ENCODE measurements at places on chromosomes 2 and 18.

DNA sequence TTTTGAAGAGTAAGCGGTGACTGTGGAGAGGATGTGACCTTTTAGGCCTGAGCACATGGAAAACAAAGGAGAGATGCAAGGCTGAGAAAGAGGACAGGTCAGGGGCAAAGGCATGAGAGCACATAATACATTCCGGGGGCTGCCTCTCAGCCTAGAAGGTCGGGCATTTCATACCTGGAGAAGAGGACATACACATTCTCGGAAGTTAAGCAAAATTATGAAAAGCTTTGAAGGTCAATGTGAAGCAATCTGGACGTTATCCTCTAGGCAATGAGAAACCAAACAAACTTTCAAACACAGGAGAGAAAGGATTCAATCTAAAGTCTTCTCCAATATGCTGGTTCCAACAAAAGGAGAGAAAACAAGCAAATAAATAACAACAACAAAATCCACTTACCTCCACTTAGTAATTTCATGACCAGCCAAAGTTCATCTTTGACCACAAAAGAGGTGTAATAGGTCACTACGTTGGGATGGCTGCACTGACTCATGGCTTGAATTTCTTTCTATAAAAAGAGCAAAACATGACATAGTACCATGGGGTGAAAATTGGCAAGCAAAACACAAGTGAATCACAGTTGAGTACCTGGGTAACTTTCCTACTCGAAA is 80.4 kb downstream of the STK39 start:
- no peak for DNase-seq

DNA sequence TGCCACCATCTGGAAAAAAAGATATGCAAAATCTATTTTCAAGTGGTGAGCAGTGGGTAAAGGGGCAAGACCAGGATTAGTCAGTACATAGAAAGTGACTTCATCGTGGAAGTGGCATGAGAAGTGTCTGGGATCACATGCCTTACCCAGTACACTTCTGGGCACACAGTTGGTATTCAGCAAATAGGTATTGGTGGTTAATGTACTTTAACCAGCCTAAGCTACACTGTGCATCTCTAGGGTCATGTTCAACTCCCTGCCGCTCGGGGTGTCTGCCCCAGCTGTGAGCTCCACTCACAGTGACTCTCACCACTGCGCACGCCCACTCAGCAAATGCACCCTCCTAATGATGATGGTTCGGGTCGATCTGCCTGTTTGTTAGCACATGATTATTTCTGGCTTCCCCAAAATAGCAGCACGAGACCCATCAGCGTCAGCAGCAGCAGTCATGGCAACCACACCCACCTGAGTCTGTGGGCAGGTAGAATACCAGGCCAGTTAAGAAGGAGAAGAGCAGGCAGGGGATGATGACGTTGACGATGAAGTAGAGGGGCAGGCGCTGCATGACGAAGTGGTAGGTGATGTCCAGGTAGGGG is 11.1 kb downstream of the CHRNA1 start:
- DNase-seq = no peak

GRCh38 chr18:77073336-77074093 is 59.1 kb downstream of the MBP start:
- no peak for DNase-seq

GRCh38 chr2:189298481-189298880 is 118.9 kb upstream of the COL5A2 start:
- no peak for DNase-seq

DNA sequence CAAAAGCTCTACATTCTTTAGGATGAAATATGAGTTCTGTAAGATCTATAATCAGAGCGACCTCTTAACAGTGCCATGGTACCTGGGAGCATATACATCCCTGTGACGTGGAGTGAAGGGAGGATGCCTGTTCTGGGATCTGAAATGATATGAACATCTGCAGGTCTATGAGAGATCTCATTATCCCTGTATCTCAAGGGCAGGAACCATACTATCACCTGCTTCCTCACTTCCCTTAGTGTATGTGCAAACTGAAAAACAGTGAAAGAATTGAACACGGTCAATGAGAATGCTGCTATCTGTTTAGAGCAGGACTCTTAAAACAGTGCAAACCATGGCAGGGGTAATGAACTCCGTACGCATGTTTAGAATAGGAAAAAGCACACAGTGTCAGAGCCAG is 364.0 kb downstream of the LPIN1 start:
- DNase-seq = no peak

DNA sequence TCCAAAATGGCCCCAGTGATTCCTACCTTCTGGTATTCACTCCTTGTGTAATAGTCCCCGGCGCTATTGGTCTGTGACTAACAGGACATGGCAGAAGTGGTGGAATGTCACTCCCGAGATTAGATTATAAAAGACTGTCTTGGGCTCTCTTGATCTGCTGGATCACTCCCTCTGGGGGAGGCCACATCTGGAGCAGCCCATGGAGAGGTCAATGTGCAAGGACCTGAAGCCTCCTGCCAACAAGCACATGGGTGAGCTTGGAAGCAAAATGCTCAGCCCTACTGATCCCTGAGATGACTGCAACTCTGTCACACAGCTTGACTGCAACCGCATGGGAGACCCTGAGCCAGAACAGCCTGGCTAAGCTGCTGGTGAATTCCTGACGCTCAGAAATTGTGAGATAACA is 94.3 kb upstream of the GLI2 start:
- no peak for DNase-seq

GRCh38 chr2:222288590-222289277 is 10.1 kb downstream of the PAX3 start:
- no peak for DNase-seq

- no peak for DNase-seq
Observed at GRCh38 chr2:155350783-155351580, 652.5 kb downstream of the KCNJ3 start.

GRCh38 chr18:74840492-74841167 is 243.0 kb downstream of the ZNF407 start:
- DNase-seq = no peak

GRCh38 chr2:28681158-28681571 is 70.5 kb upstream of the PPP1CB start:
- no peak for DNase-seq

- DNase-seq = no peak
Observed at GRCh38 chr2:135676031-135676430, 65.6 kb upstream of the UBXN4 start.

GRCh38 chr2:145751629-145752028 is 1231.7 kb upstream of the ZEB2 start:
- DNase-seq = no peak

- no peak for DNase-seq
Observed at GRCh38 chr18:6764382-6764781, 34.9 kb downstream of the ARHGAP28 start.

- DNase-seq = no peak
Observed at GRCh38 chr18:46676182-46676835, 19.3 kb upstream of the LOXHD1 start.

DNA sequence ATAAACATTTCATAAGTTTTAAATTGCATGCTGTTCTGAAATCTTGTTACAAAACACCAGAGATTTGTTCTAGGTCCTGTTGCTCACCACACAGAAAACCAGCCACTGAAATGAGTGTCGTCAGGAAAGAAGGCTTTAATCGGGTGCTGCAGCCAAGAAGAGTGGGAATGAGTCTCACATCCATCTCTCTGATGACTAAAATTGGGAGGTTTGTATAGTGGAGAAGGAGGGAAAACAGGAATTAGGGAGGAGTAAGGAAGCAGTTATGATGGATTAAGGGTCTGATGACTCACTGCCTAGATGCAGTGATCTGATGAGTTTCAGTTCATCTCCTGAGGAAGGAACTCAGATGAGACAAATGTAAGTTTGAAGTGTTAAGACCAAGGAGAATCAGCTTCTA is 42.1 kb upstream of the GPR39 start:
- no peak for DNase-seq

GRCh38 chr18:26003356-26003755 is 87.1 kb downstream of the SS18 start:
- DNase-seq = no peak

DNA sequence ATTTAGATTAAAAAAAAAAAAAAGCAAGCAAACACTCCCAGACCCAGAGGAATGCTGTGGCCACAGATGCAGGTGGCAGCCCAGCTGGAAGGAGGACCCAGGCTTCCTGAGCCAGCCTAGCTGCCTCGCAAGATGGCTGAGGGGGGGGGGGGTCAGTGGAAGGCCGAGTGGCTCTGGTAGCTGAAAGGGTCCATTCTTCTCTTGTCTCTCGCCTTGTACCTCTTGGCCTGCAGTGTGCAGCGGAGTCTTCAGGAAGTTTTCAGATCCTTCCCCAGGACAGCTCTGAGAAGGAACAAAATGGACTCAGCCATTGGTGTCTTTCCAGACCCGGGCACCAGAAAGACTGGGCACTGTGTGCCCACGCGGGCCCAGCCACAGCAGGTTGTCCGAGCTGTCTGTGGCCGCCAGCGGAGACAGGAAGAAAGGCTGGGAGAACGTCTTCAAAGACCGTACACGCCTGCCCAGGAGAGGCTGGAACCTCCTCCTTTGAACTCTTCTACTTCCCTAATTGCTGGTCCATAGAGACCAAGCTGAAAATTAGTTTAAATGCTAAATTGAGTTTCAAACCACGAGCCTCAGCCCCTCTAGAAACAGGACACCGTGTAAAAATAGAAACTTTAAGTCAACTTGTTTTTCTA is 21.3 kb downstream of the APCDD1 start:
- DNase-seq = no peak

DNA sequence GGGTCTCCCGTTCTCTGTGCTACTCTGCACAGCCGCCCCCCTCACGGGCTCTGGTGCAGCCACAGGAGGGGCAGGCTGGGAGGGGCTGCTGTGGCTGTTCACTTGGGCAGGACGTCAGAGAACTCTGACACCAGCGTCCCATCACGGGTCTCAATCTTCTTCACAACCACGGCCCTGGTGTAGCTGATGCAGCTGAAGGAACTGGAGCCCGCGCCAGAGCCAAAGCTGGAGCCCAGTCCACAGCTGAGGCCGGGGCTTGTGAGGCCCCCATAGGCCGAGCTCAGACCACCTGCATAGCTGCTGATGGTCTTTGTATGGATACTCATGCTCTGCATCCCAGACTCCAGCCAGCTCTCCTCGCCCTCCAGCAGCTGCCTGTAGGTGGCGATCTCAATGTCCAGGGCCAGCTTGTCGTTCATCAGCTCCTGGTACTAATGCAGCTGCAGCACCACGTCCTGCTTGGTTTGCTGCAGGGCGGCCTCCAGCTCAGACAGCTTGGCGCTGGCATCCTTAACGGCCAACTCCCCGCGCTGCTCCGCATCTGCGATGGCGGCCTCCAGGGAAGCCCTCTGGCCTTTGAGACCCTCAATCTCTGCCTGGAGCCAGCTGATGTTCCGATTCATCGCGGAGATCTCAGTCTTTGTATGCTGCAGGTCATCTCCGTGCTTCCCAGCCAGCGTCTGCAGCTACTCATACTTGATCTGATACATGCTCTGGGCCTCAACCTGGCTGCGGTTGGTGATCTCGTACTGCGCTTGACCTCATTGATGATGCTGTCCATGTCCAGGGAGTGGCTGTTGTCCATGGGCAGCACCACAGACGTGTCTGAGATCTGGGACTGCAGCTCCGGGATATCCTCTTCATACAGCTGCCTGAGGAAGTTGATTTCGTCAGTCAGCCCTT is 7.4 kb upstream of the DUSP19 start:
- no peak for DNase-seq

- DNase-seq = no peak
Observed at GRCh38 chr2:236633775-236634560, 64.3 kb downstream of the ACKR3 start.

GRCh38 chr18:76951456-76952247 is 129.3 kb downstream of the ZNF236 start:
- DNase-seq = no peak

- no peak for DNase-seq
Observed at GRCh38 chr2:16128746-16129610, 188.6 kb downstream of the MYCN start.

GRCh38 chr2:652881-653480 is 24.2 kb downstream of the TMEM18 start:
- DNase-seq = no peak

DNA sequence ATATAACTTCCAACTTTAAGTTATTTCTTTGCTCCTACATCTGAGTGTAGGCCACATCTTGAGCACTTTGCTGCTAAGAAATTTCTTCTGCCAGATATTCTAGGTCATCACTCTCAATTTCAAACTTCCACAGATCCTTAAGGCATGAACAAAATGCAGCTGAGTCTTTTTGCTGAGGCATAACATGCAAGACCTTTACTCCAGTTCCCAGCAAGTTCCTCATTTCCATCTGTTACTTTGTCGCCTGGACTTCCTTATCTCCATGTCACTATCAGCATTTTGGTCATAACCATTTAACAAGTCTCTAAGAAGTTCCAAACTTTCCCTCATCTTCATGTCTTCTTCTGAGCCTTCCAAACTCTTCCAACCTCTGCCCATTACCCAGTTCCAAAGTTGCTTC is 1077.3 kb upstream of the TMEFF2 start:
- DNase-seq = no peak

DNA sequence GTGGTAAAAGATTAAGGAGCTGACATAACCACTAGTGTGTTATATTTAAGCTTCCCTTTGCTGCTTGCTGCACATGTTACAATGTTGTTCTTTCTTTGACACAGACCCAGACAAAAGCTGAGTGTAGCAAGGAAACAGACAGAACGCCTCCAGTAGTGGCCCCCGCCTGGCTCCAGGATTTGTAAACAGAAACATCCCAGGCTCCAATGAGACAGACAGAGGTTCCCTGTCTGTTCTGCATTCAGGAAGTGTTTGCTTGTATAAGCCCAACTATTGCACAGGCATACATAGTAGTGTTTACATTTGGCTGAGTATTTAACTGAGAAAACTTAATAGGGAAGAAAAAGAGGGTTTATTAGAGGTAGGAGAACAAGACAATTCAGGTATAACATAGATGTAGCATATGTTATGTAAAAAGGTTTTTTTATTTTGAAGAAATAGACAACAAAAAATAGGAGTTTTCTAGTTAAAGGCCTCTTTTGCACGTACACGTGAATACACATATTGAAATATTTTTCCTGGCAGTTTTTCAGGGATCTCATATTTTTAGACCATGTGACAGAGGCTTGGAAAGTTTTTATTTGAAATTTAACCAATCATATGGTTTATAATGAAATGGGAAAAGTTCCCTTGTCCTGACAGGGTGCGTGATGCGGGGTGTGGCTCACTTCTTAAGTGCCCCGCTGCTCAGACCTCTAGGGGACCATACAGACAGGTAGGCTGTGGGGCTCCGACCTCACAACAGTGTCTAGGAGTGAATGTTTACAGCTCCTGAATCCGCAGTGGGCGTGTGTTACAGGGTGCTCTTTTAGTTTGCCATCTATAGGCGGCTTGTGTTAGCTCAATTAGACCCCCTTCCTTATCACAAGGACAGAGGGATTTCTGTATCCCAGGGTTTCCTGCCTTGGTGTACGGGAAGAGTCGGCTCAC is 118.4 kb downstream of the BMPR2 start:
- DNase-seq = no peak

- no peak for DNase-seq
Observed at GRCh38 chr2:88051792-88052191, 3.8 kb downstream of the KRCC1 start.

- DNase-seq = no peak
Observed at GRCh38 chr2:46748735-46749531, 166.7 kb downstream of the MCFD2 start.
